CD4-positive, alpha-beta T cell treated with Interleukin-6 for 4 hours (primary cell): ENCODE measurements at places on chromosomes 2 and 18.
A peak's percentile ranks its signal among the peaks of the same experiment; 100 is the strongest.

DNA sequence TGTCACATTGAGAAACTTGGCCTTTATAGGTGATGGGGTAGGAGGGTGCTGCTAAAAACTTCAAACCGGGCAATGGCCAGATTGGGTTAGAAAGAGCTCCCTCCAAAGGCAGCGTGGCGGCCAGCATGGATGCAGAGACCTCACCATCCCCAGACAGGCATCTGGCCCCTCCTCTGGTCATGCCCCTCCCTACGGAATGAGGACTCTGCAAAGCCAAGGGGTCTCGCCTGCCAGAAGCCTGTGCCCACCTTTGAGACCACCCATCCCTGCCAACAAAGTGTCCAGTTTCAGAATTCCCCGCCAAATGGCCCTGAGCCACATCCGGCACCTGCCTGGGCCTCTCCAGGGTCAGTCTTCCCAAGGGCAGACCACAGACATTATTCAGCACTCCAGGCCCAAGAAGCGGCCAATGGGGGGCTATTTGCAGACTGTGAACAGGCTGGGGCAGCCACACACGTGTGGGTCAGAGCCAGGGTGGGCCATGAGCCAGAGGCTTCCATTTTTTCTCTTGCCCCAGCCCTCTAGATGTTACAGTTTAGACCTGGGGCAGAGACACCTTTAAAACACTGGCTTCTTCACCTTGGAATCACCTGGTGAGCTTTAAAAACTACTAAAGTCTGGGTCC is 4.2 kb upstream of the ATP6V1B1 start:
- DNase-seq: no peak

DNA sequence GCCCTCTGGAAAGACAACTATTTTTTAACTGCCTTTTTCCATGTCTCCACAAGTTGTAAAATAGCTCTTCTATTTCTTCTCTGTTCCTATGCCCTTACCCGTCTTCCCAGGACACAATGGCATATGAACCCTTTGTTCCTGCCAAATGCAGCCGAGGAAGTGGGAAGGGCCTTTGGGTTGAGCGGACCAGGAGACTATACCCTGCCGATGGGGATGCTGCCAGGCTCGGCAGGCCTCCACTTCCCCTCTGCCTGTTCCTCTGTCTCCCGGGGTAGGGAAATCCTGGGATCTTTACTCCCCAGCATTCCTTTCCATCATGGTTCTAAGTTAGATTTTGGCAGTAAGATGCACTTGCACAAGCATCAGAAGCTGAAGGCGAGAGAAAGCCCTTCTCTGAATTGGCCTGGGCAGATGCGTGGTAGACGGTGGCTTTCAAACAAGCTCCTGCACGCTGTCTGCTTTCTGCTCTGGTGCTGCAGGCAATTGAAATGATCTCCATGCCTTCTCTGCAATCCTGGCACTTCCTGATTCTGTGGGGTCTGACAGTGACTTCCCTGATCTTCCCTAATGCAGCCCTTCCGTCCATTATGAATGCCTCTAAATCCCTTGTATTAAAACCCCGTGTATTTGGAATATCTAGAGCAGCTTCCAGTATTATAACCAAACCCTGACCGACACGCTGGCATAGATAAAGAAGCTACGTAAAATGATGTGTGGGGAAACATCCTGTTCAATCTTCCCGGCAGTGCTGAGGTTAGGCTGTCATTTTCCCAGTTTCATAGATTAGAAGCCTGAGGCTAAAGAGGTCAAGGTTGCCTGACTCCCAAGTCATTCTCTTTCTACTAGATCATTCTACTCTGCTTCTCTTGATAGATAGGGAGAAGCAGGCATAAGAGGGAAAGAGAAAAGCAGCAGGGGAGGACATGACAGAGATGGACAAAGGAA is 69.8 kb downstream of the MCFD2 start:
- DNase-seq: no peak

DNA sequence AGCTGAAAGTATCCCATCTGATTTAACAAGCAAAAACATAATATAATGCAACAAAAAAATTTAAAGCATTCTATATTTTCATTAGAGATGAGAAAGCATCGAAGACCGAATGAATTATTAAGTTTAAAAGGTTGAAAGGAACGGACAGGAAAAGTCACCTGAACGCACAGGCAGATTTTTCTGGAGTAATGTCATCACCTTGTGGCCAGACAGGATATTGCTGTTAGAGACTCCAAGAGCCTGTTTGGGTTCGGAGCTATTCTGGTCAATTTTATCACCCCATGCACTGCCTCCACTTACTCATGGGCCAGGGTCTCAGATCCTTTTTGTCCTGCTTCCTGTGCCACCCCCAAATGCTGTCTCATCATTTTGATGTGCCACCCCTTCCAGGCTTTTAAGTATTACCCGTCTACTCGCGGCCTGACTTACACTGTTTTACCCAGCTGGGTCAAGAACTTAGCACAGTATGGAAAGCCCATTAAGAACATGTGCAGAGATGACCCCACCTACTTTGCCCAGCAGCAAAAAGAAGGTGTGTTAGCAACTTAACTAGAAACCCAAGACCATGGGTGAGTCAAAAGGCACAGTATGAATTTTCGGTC is 27.3 kb downstream of the GKN2 start:
- DNase-seq: peak; percentile 66

- DNase-seq: no peak
These were observed 49.5 kb upstream of the MRPL33 start for GRCh38 chr2:27721884-27722485.

GRCh38 chr18:10285283-10285640 is 169.2 kb upstream of the APCDD1 start:
- no peak for DNase-seq
